ENCODE measurements at places on chromosomes 16 and 17.
A peak's percentile ranks its signal among the peaks of the same experiment; 100 is the strongest.

DNA sequence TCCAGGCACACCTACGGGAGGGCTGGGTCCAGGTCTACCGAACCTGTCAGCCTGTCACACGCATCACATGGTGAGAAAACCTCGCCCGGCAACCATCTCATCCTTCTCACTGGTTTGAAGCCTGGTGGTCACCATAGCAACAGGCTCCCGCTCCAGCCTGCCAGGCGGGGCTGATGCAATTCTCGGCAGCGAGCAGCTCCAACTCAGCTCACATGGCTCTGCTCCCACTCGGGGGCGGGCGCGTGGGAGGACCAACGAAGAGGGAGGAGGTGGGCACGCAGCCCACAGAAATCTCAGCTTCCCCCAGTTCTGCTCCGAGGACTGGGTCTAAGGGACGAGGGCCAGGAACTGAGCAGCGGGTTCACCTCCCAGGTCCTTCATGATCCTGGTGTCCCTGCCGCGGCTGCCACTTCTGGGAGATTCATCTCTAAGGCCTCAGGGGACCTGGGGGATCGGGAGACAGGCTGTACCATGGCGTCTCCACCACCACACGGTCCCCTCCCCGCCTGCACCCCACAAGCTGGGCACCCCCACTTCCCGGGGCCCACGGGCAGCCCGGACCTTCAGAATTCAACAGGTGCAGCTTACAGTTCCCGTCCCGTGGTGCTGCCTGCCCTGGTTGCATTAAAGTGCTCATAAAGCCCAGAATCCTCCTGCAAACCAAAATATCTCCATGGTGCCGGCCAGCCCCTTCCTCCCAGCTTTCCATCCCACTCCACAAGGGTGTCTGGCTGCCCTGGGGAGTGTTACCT is 25.8 kb downstream of the ABR start:
- DNase-seq = peak; percentile 7

GRCh38 chr16:57357330-57358085 is 1.1 kb upstream of the CCL22 start:
- no peak for DNase-seq

GRCh38 chr16:86660623-86661022 is 82.3 kb downstream of the FOXL1 start:
- DNase-seq = no peak

DNA sequence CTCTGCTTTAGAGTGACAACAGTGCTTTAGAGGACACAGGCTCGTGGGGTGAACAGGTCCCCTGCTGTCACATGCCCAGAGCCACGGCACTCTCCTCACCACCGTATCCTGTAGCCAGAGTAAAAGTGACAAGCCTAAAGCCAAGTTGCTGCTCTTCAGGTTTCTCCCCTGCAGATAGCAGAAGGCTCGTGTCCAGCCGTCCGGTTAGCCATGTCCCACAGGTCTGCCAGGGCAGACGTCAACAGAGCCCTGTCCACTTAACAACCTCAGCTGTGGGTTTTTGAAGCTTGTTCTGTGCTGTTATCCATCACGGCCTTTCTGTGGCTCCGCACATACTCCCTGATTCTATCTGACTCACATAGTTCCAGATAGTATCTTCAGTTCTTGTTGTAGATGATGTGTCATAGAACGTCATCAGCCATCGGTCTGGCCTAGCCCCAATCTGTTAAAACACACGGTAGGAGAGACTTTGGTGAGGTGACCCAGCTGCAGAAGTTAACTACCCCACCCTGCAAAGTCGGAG is 100.7 kb downstream of the SOCS1 start:
- DNase-seq = no peak

DNA sequence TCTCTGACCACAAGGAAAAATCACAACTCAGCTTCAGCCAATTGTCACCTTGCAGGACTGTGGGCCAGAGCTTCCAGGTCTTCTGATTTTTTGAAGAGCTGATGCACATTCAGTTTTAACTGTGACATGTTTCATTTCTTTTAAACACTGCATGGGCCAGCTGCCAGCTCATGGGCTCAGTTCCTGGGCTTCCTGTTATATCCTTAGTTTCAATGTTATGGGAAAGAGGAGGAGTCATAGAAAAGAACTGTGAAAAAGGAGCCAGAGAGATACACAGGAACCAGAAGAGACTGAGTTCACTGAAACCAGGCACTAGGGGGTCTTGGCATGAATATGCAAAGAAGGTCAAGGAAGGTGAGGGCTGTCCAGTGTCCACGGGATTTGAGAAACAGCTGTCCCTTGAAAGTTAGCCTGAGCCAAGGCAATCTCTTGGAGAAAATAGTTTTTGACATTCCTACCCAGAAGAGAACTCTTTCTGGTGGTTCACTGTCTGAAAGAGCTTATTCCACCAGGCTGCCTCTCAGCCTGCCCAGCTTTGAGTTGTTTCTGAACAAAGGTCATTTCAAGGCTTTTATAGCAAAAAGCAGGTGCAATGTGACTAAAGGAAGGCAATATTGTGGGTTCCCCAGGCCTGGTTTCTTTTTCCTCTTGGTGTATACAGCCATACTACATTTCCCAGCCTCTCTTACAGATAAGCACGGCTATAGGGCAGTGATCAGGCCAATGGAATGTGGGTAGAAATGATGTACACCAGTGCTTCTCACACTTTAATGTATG is 10.5 kb downstream of the PDILT start:
- no peak for DNase-seq

DNA sequence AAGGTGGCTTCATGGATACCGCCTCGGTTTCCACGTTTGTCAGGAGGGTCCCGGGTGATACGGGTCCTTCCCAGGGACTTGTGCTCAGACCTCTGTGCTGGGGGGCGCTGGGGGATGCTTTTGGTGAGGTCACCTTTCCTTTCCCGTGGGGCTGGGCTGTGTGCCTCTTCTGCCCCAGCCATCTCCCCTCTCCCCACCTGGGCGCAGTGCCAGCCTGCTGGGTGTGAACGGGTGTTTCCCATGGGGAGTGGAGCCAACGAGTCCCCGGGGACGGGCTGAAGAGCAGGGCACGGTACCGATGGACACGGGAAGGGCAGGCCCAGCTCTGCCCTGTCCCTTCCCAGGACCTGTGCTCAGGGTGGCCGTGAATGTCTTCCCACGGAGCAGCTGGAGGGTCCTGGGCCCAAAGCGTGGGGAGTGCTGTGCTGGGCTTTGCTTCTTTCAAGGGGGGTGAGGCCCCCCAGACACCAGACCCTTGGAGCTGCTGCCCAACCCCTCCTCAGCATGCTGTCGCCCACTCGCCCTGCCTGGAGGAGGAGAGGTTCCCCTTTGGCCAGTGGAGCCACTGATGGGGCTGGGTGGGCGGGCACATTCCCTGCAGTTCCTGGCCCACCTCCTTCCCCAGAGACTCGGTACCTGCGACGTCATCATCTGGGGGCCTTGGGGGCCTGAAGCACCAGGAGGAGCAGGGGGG is 15.5 kb downstream of the TELO2 start:
- DNase-seq = no peak

GRCh38 chr17:30321314-30321713 is 12.5 kb downstream of the TMIGD1 start:
- peak; percentile 69 for DNase-seq

DNA sequence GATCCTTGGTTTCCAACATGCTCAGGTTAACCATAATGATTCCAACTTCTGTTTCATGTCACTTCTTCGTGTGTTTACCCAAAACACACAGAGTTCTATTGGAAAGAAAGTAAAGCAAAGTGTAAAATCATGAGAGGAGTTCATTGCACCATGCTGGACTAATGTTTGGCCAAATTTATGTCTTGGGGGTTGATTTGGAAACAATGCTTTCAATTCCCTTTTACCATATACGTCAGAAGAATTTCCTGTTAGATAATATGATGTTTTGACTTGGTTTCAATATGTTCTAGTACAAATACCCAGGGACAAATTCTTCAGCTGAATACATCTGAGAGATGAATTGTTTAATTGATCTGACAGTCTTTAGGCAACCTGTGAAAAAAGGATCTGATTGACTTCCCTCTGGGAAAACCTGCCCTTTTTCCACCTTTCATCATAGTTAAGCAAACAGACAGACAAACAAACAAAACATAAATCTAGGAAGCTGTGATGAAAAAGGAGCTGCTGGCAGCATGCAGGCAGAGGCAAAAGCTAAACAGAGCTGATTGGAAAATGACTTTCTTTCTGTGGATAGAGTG is 26.0 kb upstream of the MPHOSPH6 start:
- DNase-seq = no peak

DNA sequence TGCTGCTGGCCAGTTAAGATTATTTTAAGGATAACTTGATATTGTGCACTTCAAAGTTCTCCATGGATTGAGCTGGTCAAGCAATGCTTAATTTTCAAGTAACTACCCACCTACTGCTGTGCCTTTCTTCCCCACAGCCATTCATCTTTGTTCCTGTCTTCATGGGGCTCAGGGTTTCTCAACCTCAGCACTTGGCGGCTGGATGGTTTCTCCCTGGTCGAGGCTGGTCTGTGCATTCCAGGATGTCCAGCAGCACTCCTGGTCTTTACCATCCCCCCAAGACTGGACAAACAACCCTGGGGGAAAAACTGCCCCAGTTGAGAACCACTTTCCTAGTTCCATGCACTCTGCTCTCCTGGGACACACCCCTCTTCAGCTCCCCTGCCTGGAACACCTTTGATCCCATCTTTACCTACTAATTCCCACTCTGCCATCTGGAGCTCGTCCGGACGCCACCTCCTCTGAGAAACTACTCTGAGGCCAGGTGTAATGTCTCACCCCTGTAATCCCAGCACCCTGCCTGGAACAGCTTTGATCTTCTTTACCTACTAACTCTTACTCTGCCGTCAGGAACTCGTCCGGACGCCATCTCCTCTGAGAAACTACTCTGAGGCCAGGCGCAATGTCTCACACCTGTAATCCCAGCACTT is 81.5 kb downstream of the NXN start:
- no peak for DNase-seq

DNA sequence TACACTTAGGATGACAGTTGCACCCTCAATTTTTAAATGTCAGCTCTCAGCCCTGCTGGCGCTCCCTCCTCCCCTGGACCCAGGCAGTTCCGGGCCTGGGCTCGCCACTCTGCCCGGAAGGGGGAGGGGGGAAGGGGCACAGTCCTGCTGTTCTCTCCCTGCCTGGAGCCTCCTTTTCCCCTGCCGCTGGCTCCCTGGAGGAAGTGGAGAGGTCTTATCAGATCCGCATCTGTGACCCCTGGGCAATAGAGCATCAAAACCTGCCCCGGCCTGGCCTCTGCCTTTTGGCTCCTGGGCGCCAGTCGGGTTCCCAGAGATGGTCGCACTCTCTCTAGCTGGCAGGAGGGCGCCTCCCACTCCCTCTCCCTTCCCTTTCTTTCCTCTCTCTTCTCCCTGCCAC is 149.3 kb downstream of the IRF8 start:
- no peak for DNase-seq

GRCh38 chr17:82973456-82974135 is 105.8 kb upstream of the METRNL start:
- DNase-seq = no peak

DNA sequence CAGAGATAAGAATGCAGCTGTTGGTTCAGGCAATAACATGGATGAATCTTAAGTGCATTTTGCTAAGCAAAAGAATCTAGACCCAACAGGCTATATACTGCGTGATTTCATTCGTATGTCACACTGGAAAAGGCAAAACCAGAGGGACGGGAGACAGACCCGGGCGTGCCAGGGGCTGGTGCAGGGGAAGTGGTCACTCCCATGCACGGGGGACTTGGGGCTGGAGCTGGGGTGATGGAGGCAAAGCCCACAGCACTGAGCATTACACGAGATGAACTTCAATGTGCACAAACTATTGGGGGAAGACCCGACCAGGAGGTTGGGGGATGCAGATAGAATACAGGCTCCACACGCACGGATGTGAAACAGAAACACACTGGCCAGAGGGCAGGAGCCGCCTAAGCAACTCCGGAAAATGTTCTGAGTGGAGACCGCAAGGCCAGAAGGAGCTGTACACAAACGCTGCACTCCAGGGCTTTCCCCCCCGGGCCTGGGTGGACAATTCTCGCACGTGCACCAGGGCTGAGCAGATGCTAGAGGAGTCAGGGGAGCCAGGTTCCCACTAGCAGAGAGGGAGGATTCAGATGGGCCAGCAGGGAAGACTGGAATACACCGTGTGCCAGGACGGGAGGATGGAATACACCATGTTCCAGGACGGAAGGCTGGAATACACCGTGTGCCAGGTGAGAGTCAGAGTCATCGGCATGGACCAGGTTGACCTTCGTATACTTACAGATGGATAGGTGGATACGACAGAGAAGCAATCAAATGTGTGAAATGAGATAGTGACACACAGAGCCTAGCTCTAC is 11.3 kb downstream of the LMF1 start:
- DNase-seq = no peak
